Activated naive CD4-positive, alpha-beta T cell treated with anti-CD3 and anti-CD28 coated beads for 36 hours (primary cell): ENCODE measurements at places on chromosomes 7 and 10.

DNA sequence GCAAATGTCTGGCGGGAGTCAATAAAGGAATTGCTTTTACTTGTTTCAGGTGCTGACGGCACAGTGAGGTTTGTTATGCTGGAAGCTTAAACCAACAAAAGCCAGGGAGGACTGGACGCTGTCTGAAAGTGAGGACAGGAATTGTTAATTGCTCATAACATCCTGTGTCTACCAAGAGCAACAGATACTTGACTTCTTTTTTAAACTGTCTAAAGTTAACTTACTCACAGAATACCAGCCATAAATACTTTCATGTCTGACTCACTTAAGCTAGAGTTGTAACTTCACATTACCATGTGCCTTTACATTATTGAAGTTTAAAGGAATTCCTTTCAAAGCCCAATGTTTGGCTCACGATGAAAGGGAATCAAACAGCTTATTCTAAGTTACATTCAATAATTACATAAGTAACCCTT lies 252.7 kb upstream of the SHH start:
- DNase-seq: no peak

DNA sequence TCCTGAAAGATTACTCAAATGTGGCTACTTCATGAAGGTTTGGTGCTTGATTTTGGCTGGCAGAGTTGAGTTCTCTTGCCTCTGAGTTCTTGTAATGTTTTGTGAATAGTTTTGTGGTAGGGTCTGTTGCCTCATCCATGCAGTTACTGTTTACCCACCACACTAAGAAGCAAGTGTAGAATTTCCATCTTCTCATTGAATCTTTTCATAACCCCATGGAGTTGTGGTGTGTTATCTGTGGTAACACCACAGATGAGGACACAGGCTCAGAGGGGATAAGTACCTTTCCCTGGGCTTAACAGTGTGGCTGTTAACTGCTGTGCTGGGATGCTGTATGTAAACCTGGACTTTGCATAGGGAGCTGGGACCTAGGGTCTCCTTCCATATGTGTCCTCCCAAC lies 186.3 kb downstream of the CAMK1D start:
- no peak for DNase-seq

- DNase-seq: no peak
These were observed 525.3 kb upstream of the CELF2 start for GRCh38 chr10:10492420-10492819.

GRCh38 chr10:122861711-122862161 lies 16.1 kb upstream of the CUZD1 start:
- no peak for DNase-seq
